ENCODE measurements at places on chromosomes 3 and 15.

GRCh38 chr3:170002879-170003278, 34.9 kb upstream of the GPR160 start:
- no peak for DNase-seq

DNA sequence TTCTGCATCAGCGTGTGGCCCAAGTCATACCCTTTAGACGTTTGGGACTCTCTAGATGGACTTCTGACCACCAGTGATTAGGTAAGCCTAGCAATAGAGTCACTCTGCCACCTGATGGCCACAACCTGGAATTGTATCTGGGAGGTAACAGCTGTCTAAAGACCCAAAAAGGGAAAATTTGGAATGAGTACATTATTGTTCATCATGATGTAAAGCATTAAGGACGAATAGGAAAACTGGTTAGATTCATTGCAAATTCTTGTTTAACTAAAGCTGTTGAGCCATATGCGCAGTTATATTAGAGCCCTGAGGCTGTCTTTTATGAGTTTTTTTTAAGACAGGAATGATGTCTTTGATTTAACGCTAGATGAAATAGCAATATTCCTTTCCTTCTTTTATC, 63.6 kb downstream of the FAM81A start:
- DNase-seq = peak; percentile 25

- no peak for DNase-seq
Observed at GRCh38 chr15:70240820-70241430, 143.2 kb upstream of the TLE3 start.

DNA sequence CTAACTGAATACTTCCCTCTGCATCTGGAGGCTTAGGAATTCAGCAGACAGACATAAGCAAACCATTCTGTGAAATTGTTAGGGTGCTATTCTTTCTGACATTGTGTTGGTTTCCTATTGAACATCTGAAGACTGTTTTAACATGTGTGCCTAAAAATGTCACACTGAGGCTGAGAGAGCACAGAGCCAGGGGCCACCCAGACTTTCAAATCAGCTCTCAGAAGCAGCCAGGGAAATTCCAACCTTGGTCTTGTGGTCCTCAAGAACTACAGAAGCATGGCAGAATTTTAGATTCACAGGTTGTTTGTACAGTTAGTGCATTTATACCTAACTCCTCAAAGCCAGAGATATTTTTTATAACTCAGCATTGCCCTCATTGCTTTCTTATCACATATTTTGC, 929.2 kb upstream of the CFAP20DC start:
- DNase-seq = no peak

- DNase-seq = no peak
Observed at GRCh38 chr3:21694506-21694905, 56.5 kb downstream of the ZNF385D start.

DNA sequence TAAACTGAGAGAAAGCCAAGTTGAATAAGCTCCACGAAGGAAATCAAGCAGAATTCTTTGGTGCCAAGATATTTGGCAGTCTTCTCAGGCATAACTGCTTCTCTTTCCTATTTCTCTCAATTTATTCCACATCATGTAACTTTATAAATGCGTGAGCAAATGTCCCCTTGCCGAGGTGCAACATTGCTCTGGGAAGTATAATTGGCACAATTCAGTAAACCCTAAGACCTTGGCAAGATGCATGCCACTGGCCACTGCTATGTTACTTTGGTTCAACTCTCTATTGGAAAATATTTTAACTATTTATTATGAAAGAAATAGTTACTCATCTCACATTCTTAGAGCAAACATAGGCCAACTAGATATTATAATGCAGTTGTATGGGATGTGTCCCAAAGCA, 170.2 kb downstream of the SUCNR1 start:
- peak; percentile 29 for DNase-seq

DNA sequence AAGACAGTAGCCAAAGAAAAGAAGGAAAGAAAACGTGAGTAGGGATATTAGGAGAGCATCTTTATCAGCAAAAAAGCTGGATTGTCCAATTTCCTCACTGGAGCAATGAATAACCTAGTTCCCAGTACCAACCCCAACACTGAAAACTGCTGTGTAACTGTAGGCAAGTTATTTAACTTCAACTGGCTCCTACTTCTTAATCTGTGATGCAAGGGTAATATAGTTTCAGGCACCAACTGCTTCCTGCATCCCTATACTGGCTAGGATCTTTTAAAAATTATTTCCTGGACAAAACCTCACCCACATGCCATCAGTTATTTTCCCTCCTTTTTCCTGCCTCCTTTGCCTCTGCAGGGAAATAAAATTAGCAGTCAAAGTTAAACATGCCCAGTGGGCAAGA, 59.6 kb downstream of the ZBTB20 start:
- DNase-seq = no peak

Measured in astrocyte (in vitro differentiated cells and primary cell).